ENCODE measurements at places on chromosomes 11 and 22. TPM values are rescaled to one million over a fixed set of nuclear protein-coding genes. Genes with fewer than 3 reads are reported as not detected.

The MS4A4A gene
- total RNA-seq = not detected

The PYGM gene
- 0.60 TPM for total RNA-seq

The PATE2 gene
- not detected for total RNA-seq

The APLNR gene
- total RNA-seq = not detected

The MAPK8IP2 gene
- total RNA-seq = under 0.01 TPM

Data from smooth muscle cell of the umbilical artery (primary cell).